NCI-H510A (cell line): ENCODE measurements at places on chromosomes 2 and 18.
A peak's percentile ranks its signal among the peaks of the same experiment; 100 is the strongest.

DNA sequence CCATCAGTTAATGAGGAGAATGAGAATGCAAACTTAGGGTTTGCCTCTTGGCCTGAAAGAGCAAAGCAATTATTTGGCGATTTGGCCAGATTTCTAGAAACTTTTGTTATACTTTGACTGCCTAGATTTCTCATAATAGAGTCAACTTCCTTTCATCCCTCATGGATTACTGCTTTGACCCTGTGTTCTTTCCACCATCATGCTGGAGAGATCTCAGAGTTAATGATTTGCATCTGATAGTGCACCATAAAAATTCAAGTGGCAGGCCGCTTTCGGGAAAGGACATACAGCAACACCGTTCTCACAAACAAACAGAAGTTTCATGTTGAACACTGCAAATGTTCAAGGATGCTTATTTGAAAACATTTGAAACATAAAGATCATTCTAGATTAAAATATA, 143.7 kb upstream of the ZFP36L2 start:
- DNase-seq, result no peak

DNA sequence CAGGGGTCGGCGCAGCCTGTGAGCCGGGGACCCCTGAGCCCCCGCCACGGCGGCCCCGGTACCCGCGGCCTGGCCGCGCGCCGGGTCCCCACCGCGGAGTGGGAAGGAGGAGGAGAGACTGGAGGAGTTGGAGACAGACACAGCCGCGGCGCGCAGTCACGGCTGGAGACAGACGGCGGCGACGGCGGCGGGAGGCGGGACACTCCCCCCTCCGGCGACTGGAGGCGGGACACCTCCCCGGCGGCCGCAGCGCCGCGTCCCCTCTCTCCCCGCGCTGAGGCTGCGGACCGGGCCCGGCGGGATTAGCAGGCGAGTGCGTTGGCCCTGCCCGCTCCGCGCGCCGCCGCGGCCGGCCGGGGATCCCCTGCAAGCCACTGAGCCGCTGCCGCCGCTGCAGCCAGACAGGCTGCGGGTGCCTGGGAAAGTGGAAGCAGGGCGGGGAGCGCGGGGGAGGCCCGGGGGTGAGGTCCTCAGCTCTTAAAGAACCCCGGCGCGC, 1.0 kb upstream of the LDLRAD4 start:
- DNase-seq, result peak; percentile 15

GRCh38 chr2:229050133-229050532, 221.0 kb downstream of the PID1 start:
- no peak for DNase-seq

- no peak for DNase-seq
Observed at GRCh38 chr2:24771764-24772586, 21.2 kb downstream of the PTRHD1 start.

DNA sequence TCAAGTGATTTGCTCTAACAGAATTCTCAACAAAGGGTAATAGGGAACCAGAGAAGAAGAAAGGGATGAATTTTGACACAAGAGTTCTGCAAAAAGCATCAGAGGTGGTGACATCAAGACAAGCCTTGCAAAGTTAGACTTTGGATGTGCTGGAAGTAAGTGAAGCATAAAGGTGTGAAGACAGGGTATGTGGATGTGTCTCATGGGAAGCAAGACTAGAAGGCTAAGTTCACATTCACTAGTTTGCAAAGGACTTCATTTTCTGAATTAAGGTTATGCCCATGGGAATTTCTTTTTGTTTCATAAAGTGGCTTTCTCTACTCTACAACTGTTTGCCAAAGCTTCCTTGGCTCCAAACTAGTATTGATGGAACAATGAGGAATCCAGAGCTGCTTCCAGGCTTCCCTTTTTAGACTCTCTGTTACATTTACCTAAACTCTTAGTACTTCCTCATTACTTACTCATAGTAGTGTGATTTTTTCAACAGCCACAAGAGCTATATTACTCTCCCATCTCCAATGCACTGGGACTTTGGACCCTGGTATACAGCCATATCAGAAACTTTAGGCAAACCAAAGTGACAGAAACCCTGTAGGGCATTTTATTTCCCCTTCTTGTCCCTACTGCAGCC, 21.1 kb upstream of the IHH start:
- no peak for DNase-seq

DNA sequence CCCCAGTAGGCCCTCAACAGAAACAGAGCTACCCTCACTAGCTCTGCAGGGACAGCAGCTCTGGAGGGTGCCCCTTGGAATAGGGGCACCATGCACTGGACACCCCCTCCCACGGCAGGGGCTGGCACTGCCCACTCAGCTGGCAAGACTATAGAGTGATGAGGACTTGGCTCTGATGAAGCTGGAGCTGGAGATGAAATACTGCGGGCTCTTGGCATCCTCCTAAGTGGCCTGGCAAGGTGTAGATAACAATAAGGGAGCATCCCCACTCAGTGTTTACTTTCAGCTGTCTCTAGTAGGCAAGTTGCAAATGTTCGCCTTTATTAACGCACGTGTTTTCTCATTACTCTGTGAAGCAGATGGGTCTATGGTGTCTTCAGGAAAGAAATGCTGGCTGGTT, 92.7 kb downstream of the PDCL3 start:
- no peak for DNase-seq

DNA sequence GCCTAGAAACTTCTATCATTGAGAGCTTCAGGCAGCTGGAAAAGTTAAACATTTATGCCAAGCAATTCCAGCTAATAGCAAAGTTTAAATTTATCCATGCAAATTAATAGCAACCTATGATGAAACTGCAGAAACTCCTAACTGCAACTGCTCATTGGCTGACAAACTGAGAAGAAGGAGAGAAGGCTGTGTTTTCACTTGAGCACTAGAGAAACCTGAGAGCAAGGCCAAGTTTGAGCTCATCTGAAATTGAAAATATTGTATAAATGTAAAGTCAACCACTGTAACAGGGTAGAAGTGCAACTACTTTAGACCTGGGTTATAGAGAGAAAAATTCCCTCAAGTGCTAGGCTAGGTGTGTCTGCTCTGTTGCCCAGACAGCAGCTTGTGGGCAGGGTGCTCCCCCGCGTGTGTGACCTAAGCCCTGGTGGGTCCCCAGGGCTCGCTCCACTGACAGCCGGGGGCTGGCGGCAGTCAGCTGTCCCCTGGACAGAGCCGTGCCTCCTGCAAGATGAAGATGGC, 50.2 kb downstream of the CABYR start:
- no peak for DNase-seq

DNA sequence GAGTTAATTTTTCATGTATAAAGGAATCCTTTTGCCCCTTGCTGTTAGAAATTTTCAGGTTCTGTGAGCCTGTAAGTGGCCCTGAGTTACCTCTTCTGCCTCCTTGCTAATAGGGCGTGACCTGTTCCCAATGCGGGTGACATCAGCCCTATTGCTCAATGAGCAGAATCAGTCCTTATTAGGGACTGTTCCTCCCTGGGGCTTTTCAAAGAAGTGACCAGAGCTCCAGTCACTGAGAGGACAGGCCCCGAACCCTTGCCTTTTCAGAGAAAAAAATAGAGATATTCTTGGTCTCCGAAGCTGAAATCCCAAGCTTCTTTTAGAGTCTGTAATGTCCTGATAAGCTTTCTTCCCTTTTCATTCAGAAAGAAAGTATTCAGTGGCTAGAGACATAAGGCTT, 8.2 kb upstream of the APOB start:
- DNase-seq, result no peak

GRCh38 chr2:191625016-191625415, 52.9 kb upstream of the NABP1 start:
- no peak for DNase-seq

DNA sequence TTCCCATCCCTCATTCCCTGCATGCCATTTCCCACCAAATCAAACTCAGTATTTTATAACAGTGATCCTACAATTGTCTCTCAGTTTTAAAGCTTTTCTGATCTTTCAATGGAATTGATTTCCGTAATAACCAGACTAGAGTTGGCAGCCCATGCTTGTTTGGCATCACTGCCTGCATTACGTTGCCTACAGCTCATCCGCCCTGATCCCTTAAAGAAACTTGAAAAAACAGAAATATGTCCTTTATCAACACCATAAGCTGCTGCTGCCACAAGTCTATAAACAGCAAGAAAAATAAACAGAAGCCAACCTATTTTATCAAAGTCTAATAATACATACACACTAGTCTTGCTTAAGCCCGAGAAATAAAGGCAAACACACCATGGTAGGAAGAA, 331.0 kb downstream of the METTL4 start:
- no peak for DNase-seq

- no peak for DNase-seq
Observed at GRCh38 chr18:77635451-77635850, 385.8 kb downstream of the GALR1 start.

DNA sequence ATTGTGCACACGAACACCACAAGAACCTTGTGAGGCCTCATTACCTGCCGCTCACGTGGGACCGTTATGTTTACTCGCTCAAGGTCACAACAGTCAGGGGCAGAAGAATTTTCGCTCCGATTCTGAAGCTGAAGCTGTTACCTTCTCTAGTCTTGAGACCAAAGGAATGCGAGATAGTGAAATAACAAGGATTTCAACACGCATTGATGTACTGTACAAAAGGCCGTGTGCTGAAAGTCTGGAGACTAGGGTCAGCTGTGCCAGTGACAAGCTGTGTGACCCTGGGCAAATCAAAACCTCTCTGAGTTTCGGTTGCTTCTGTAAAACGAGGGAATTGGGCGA, 583 bp downstream of the NEMP2 start:
- DNase-seq, result no peak

DNA sequence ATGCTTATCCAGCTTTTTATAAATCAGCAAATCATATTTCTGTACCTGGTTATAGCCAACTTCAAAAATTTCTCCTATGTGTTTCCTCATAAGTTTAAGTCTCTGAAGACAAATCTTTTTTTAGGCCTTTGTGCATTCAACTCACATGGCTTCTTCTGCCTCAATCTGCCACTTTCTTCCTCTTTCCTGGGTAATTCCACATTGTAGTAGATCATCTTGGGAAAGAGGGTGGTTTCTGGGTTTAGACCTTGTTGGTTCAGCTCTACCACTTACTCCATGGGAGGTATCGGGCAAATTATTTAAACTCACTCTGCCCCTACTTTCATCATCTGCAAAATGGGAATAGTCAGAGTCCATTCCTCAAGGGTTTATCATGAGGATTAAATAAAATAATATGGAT, 707.0 kb upstream of the ZEB2 start:
- DNase-seq, result no peak

DNA sequence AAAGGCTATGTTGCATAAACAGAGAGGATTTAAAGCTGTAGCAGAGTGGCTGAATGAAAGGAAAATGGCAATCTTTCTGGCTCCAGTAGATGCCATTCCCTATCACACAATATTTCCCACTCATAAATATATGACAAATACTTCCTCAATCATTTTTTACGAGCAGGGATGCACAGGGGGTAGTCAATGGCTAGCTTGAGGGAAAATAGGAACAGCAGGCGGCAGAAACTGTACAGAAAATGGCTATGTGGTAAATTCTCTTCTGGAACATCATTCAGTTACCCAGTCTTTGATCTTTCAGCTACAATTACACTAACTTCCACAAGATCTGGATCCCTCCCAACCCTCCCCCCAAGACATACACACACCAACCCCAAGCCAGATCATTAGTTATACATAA, 127.2 kb downstream of the OLA1 start:
- no peak for DNase-seq

- no peak for DNase-seq
Observed at GRCh38 chr2:200199005-200199404, 107.5 kb upstream of the SPATS2L start.

- DNase-seq, result no peak
Observed at GRCh38 chr2:38170067-38170466, 94.1 kb upstream of the CYP1B1 start.

- DNase-seq, result no peak
Observed at GRCh38 chr2:98483257-98483861, 38.7 kb downstream of the INPP4A start.

DNA sequence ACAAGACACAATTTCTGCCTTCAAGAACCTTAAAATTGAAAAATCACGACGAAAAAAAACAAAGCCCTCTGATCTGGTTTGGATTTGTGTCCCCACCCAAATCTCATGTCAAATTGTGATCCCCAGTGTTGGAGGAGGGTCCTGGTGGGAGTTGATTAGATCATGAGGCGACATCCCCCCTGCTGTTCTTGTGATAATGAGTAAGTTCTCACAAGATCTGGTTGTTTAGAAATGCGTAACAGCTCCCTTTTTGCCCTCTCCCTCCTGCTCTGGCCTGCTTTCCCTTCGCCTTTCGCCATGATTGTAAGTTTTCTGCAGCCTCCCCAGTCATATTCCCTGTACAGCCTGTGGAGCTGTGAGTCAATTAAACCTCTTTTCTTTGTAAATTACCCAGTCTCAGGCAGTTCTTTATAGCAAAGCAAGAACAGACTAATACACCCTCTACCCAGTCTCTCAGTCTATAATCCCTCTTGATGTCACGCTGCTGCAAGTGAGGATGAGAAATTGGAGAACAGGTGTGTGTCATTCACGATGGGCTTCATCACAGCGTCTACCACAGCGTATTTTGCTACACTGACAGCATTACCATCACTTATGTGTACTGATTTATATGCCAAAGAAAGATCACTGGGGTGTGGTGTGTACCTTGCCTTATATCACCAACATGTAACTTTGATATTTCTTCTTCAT, 330.7 kb downstream of the MTX2 start:
- DNase-seq, result no peak

DNA sequence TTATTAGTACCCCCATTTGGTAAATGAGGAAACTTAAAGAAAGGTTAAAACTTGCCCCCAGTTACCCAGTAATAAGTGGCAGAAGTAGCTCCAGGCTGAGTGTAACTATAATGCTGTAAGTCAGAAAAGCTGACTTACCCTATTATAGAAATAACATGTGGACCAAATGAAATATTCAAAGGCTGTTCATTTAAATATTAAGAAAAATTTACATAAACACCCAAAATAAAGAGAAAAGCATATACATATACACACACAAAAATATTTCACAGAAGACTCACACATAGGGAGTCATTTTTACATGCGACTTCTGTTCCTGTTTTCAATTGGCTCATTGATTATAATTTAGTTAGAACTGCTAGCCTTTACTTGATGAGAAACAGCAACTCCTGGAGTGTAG, 189.1 kb downstream of the NBAS start:
- no peak for DNase-seq

DNA sequence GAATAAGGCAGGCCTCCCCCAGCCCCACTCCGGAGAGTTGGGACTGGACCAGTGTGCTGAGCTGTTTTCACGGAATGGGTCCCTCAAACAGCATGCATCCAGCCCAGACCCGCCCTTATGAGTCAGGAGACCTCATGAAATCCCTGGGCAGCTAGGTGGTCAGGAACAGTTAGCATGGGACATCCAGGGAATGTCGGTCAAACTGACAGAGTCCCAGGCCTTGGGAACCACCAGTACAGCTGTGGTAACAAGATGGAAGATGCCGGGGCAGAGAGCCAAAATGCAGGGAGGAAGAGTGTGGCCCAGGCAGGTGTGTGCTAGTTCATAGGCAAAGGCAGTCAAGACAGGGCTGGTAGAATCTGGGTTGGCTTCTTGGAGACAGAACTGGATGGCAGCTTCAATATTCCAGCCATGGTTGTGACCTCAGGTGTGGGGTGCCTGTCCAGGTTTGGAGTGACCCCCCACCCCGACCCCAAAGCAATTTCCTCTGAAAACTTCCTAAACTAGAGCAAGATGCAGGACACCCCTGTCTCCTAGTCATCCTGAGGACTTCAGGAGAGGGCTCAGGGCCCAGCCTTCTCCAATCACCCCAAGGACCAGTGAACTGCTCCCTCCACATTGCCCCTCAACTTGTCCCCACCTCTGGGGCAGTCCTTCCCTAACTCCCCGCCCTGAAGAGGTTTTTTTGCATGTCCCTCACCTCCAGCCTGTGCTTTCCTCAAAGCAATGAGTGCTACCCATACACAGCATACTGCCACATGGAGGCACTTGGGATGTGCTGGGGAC, 46.5 kb downstream of the KCNIP3 start:
- DNase-seq, result no peak
